Lung (tissue), 17 donors: ENCODE measurements at places on chromosomes 1 and 21. TPM values are rescaled to one million over a fixed set of nuclear protein-coding genes. Genes with fewer than 3 reads are reported as not detected.

DNA sequence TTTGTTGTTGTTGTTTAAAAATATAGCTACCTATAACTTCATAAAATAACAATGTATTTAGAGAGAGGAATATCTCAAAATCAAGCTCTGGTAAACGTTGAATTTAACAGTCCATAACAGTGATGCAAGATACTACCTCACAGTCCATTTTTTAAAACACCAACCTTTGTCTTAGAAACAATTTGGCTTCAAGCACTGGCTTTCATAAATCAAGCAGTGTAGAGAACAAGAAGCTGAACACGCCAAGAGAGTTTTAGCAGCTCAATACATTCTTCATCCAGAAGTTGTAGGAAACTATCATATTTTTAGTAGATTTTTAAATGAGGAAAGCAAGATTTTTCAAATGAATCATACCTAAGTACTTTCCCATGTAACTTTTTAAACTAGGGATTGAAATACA lies 334.3 kb upstream of the ADAMTS5 start:
- DNase-seq, result no peak

GRCh38 chr1:13930151-13930550 lies 230.2 kb downstream of the PRDM2 start:
- no peak for DNase-seq

DNA sequence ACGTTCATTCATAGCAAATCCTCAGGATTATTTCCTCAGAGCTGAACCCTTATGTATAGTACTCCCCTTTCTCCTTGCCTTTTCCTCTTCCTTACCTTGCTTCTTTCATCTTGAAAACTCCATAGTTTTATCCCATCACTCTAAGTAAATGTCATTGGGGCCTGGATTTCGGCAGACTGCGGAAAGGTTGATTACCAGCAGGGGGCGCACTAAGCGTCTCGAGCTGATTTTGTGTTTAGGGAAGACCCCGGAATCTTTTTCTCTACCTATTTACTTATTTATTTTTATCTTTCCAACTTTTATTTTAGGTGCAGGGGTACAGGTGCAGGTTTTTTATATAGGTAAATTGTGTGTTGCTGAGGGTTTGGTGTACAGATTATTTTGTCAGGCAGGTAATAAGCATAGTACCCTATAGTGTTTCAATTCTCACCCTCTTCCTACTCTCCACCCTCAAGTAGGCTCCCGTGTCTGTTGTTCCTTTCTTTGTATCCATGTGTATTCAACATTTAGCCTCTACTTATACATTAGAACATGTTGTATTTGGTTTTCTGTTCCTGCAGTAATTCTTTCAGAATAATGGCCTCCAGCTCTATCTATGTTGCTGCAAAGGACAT lies 11.4 kb upstream of the MTARC1 start:
- peak; percentile 34 for DNase-seq

GRCh38 chr1:67201891-67202290 lies 35.6 kb downstream of the IL23R start:
- DNase-seq, result no peak

- no peak for DNase-seq
Measured at GRCh38 chr1:204673209-204673608, 12.3 kb downstream of the LRRN2 start.

GRCh38 chr1:207903767-207904166 lies 7.2 kb downstream of the CD34 start:
- DNase-seq, result no peak

DNA sequence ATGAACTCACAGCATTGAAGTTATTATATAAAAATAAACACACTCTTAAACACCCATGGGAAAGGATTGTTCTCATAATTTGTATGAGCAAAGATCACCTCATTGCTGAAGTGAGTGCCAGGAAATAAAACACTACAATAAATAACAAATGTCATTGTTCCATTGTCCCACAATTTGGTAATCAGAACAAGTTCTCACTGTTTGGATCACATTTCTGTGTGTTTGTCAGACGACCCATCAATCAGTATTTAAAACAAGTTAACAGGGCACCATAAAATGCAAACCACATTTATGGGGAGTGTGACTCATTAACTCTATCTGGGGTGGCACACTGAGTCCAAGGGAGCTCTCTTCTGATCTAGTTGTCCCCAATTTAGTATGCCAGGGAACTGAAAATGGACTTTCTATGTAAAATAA lies 124.5 kb downstream of the PTPRC start:
- DNase-seq, result no peak

- DNase-seq, result no peak
Measured at GRCh38 chr1:13507075-13507474, 6.7 kb downstream of the LRRC38 start.

DNA sequence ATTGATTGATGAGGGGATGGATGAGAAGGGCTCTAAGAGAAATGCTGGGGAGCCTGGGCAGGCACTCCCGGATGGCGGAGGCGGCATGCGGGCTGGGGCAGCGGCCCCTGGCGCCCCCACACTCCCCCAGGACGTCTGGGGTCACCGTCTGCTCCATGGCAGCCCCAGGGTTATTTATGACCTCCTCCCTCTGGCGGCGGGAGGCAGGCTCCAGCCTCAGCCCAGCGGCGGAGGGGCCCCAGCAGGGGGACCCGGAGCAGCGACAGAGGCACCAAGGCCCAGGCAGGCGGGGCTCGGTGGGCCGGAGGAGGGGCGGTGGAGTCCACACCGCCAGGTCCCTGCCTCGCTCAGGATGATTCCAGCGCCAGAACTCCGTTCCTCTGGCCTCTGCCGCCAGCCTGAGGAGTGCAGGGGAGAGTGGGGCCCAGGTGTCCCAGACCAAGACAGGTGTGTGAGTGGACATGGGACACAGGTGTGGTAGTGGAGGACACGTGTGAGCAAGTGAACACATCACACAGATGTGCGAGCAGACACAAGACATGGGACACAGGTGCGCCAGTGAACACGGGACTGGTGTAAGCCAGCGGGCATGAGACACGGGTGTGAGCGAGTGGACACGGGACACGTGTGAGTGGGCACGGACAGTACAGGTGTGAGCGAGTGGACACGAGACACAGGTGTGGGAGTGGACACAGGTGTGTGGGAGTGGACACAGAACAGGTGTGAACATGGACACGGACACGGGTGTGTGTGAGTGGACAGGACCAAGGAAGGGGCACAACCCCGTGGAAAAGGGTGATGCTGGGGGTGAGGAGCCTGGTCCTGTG lies 2.5 kb upstream of the SAMD11 start:
- DNase-seq, result peak; percentile 94

Gene PLA2G2D
- not detected for total RNA-seq

Gene TRNAU1AP
- 40.2 TPM for total RNA-seq

Gene CLEC20A
- not detected for total RNA-seq

Gene KCNT2
- total RNA-seq, result 3.0 TPM

Gene UTS2
- total RNA-seq, result not detected
